Left hindlimb (tissue), 1 donor: ENCODE measurements at places on chromosomes 7 and 10.

- no peak for DNase-seq
These were observed 873.1 kb upstream of the PHF14 start for GRCh38 chr7:10100572-10100971.

DNA sequence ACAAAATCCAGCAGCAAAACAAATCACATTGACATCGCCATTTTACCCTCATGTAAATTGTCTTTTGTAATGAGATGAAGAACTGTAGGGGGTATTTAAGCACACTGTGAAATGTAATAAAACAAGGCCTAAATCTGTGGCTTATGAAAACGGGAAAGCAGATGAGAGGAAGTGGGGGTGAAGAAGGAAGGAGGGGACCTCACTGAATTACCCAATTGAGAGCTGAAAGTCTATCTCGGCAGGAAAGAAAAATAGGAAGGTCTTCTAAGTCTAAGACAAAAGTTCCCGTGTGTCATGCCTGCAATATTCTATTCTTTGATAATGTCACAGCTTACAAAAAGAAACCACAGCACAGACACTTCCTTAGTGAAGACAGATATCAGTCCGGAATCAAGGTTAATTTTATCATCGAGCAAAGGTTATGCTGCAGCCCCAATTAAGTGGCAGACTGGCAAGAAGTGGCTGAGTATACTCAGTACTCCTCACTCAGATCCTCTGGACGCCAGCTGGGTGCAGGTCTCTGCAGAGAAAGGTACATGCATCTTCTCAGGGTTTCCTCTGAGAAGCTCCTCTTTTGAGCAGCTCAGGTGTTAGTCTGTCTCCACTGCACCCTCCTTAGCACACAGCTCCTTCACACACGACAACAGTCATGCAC, 239.7 kb downstream of the FANK1 start:
- no peak for DNase-seq

DNA sequence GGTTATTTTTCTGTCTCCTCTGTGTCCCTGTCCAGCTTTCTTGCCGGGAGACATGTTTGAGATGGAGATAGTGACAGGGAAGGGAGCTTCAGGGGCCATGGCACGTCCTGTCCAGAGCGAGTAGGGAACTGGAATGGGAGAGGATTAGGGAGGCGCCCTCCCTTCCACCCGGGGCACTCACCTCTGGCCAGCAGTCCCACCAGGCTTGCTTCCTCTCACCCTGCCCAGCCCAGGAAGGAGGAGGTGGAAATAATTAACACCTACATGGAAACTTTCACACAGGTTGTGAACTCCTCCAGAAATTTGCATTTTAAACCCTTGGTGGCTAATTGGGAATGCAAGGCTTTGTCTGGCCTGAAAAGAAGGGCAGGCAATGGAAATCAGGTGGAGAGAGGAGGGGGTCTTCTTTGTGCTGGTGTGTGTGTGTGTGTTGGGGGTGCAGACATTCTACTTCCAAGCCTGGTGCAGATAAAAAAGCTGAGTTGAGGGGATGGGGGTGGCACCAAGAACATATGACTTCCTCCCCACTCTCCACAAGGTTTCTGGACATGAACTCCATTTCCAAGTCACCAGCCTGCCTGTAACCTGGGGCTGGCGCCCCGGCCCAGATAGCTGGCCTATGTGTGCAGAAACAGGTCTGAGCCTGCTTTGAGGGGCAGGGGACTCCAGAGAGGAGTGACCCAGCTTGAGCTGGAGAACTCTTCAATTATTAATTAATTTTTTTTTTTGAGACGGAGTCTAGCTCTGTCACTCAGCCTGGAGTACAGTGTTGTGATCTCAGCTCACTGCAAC, 199.4 kb downstream of the CYP26A1 start:
- DNase-seq, result no peak

- DNase-seq, result no peak
These were observed 29.5 kb downstream of the CDK13 start for GRCh38 chr7:39979406-39980073.

GRCh38 chr7:140509789-140510188, 30.5 kb upstream of the MKRN1 start:
- DNase-seq, result peak; percentile 19

DNA sequence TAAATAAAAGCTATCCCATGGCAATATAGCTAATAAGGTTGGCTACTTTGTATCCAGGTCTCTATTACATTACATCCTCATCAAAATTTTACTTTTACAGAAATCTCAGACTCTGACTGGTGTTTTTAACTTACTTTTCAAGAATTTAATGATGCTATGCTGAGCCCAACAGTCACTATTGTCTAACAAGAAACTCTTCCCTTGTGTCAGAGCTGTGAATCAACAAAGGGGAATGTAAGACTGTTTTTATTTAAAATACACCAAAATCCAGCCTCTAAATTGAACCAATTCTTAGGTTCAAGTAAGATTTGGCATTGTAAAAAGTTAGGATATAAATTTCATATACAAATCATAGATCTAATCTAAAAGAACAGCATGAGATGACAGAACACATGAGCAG, 7.0 kb downstream of the RTKN2 start:
- no peak for DNase-seq

GRCh38 chr7:29889288-29889687, 83.0 kb downstream of the WIPF3 start:
- no peak for DNase-seq

GRCh38 chr7:94452239-94452638, 57.4 kb upstream of the CASD1 start:
- DNase-seq, result peak; percentile 40

DNA sequence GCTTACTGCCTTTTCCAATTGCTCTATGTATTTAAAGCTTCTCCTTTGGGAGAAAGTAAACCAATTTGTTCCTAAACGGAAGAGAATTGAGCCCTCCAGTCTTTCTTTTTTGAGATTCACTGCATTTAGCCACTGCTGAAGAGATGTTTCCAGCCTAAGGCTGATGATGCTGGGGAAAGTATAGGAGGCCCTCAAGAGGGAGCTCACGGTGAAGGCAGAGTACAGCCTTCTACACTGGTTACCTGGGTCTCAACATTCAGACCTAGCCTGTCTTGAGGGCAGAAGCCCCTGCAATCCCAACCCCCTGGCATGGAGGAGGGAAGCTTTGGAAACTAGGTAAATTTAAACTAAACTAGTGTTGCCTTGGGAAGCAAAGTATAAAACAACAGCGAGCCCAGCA, 316.7 kb upstream of the TPK1 start:
- no peak for DNase-seq

DNA sequence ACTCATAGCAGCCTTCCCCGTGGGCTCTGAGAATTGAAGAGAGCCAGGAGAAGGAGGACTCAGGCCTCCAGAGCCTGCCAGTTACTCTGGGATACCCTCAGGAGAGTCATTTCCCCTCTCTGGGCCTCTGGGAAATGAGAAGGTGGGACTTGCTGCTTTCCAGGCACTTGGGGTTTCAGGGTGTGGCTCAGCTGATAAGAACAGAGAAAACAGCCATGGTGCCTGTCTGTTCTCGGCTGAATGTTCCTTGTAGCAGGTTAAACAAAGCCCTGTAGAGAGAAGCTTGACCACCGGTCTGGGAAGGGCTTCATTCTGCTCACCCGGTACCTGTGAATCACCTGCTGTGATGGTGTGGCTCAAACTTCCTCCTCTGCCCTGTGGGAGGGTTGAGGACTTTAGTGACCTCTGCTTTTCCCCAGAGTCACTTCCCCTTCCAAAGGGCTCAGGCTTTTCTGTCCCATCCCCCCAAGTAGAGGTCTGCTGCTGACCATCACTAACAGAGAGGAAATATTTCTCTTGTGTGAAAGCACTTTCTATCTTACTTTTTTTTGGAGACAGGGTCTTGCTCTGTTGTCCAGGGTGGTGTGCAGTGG, 212.4 kb upstream of the GALNT17 start:
- DNase-seq, result no peak

DNA sequence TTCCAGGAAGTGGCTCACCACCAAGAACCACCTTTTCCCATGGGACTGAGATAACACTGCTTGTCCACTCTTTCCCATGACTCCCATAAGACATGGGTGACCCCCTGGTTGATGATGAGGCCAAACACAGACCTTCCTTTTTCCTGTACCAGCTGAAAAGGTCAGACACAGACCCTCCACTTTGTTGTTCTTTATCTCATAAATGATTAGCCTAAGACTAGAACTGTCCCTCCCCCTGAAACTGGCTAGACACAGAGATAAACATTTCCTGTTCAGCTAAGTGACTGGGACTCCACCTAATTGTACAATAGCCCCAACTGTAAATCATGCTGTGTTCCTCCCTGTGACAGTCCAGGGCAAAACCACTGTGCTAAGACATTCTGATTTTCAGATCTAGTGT, 8.2 kb upstream of the NRG3 start:
- peak; percentile 36 for DNase-seq

GRCh38 chr7:122095642-122096041, 48.4 kb downstream of the AASS start:
- DNase-seq, result no peak

GRCh38 chr7:106110885-106111654, 1.0 kb downstream of the SYPL1 start:
- DNase-seq, result no peak

DNA sequence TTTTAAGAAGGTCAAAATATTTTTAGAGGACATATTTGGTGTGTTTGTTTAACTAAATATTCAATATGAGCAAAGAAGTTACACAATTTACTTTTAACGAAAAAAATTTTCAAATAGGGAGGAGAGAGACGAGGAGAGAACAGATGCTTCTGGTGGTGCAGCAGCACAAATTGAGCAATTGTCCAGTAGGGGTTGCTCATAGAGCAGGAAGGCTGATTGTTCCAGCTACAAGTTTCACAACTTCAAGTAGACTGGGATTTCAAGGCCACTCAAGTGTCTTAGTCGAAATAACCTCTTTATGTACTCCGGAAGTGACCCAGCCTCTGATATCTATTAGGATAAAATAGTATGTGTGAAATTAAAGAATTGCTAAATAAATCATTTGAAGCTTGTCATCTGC, 197.9 kb downstream of the HDAC9 start:
- DNase-seq, result peak; percentile 36

- no peak for DNase-seq
These were observed 192.4 kb downstream of the ADARB2 start for GRCh38 chr10:1544929-1545328.

DNA sequence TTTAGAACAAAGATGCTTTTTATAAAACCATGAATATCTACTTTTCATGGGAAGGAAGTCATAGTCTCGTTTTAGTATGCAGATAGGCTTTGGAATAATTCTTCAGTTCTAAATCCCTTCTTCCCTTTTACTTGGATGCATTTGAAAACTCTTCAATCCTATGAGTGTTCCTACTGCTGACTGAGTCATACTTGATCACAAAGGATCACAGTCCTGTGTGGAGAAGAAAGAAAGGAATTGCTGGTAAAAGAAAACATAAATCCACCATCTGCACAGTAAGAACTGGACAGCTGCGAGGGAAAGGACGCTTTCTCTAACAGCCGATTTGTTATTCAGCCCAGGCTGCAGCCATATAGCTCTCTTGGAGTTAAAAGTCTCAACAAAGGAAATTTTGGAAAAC, 209.9 kb downstream of the SEMA3E start:
- DNase-seq, result no peak

- DNase-seq, result no peak
These were observed 82.7 kb downstream of the SEMA3A start for GRCh38 chr7:84111842-84112241.

GRCh38 chr10:14736043-14736442, 38.7 kb downstream of the FAM107B start:
- DNase-seq, result no peak

DNA sequence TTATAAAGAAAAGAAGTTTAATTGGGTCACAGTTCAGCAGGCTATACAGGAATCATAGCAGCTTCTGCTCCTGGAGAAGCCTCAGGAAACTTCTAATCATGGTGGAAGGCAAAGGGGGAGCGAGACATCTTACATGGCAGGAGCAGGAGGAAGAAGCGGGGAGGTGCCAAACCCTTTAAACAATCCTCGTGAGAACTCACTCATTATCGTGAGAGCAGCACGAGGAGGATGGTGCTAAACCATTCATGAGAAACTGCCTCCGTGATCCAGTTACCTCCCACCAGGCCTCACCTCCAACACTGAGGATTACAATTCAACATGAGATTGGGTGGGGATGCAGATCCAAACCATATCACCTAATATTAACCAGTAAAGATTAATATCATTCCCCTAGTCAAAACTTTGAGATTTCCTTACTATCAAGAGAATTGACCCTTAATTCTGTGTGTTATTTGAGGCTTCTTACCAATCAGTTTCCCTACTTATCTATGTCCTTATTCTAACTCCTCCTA, 1.6 kb upstream of the SMO start:
- DNase-seq, result no peak

DNA sequence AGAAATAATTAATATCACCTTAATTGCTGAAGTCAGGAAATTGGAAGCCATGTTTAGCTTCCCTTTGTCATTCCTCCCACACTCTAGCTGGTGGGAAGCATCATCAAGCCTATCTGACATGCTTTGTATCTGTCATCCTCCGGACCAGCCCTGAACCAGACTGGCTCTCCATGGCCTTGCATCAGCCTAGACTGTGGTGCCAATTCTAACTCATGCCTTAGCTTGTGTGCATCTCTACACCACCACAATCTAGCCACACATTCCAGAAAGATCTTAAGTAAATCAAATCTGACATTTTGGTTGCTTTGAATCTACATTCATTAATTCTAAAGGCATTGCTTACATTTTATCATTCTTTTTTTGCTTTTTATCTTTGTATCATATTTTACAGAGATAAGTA, 196.4 kb upstream of the VSTM2A start:
- DNase-seq, result no peak

DNA sequence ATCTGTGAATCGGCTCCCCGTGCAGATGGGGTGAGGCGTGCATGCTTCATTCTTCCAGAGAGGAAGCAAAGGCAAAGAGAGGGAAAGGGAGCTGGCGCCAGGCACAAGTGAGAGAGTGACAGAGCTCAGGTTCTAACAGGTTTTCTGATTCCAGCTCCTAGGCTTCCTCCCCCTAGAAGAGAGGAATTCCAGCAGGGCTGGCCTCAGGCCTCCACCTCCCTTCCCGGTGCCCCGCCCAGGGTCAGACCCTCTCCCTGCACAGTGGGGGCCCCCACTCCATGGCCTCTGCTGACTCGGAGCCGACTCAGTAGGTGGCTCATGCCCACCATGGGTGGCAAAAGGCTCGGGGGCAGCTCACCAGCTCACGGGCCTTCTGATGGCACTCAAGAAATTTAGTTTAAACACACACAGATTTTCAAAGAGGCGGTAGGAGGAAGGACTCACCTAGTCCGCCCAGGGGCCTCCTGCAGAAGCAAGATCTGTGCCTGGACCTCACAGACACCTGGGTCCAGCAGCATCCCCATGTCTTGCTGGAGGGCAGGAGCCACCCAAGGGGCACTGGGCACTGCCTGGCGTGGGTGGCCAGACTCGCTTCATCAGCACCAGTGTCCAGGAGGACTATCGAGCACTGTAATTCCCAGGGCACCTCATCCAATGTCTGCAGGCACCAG, 183.5 kb downstream of the MAD1L1 start:
- peak; percentile 18 for DNase-seq
